ENCODE measurements at places on chromosomes 7 and 10. TPM values are rescaled to one million over a fixed set of nuclear protein-coding genes. Genes with fewer than 3 reads are reported as not detected.

TMEM236 gene
- total RNA-seq = 2.4 TPM

DNA sequence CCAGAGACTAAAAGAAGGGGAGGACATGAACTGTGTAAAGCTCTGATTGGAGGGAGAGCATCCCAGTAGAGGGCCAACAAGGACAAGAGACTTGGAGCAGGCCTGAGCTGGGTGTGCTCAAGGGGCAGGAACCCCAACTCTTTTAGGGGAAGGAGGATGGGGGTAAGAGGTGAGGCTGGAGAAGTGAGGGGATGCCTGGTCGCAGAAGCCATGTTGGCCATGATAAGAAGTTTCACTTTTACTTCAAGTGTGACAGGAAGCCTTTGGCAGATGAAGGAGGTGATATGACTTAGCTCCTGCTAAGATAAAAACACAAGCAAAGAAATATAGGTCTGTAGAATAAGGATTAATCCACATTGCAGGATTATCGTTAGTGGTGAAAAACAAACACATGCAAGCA is 208.3 kb downstream of the JAZF1 start:
- DNase-seq = no peak

- DNase-seq = peak; percentile 51
Observed at GRCh38 chr7:119175911-119176627, 951.6 kb downstream of the ANKRD7 start.

- no peak for DNase-seq
Observed at GRCh38 chr10:22655312-22655981, 58.9 kb downstream of the PIP4K2A start.

- no peak for DNase-seq
Observed at GRCh38 chr7:73774923-73775322, 4.9 kb upstream of the CLDN3 start.

TYW1B gene
- 2.4 TPM for total RNA-seq

DNA sequence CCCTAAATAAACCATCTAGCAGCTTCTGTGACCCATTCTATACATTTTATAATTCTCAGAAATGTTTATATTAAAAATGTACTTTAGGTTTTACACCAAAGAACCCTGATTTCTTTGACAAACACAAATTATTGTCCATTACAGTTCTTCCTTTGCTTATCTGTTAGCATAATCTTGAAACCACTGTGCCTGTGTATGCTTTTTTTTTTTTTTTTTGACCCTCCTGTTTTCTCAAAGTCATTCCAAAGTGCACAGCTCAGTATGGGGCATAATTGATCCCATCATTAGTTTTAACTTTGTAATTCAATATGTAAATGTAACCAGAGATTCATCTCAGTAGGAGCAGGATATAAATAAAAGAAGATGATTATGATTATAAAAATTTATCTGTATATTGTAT is 229.3 kb downstream of the DGKB start:
- no peak for DNase-seq

CALN1 gene
- total RNA-seq = not detected

ZCWPW1 gene
- 4.1 TPM for total RNA-seq

DNA sequence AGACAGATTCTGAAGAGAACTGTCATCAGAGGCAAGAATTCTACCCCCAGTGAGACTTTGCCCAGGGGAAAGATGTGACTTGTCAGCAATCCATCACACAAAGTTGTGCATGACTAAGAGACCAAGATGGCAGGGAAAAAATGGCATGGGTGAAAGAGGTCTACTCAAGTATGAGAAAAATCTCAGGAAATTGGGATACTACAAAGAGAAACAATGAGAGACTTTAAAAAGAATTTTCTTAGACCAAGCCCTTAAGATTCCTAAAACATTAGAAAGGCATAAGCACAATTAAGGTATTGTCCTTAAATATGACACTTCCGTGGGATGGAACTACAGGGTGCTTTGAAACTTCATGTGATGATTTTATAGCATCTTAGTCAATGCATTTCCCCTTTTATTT is 45.6 kb upstream of the PDE1C start:
- no peak for DNase-seq

DNA sequence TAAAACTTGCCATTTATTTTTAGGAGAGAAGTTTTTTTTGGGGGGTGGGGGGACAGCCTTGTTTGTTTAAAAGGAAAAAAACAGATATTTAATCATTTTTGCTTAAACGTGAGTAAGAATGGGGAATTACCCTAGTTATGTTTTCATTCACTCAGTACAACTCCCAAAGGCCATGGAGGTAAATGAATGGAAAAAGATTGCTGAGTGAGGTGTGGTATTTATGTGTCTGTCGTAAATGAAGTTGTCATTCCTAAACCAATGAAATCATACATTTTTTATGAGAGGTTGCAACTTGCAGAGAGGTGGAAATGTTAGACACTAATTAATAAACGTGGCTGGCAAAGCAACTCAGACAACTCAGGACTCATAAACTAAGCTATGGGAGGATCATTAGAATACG is 218.1 kb downstream of the CELF2 start:
- DNase-seq = no peak

DNA sequence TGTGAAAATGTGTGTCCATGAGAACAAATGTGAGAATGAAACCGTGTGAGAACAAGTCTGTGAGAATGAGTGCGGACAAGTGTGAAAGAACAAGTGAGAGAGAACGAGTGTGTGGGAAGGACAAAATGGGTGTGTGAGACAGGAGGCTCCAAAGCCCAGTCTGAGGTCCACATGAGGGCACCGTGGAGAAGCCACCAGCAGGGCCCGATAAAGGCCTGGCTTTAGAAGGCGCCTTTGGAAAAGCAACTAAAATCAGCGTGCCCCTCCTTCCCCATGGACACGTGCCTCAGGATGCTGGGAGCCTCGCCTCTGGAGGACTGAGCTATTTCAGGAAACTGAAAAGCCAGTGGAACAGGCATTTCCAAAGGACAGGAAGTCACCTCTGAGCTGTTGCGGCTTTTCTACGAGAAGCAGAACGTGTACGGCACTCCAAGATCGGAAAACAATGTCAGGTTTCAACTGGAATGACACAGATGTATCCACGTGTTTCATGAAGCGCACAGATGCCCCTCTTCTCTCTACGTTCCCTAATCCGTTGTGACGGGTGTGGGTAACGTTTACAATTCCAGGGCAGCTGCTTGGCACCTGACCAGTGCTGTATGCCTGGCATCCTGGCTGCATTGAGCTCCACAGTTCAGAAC is 46.4 kb downstream of the ESYT2 start:
- DNase-seq = peak; percentile 50

GLCCI1 gene
- total RNA-seq = 42.6 TPM

- DNase-seq = no peak
Observed at GRCh38 chr7:151415375-151416105, 5.7 kb upstream of the WDR86 start.

ABCB4 gene
- 0.16 TPM for total RNA-seq

GRCh38 chr7:103093429-103093828 is 18.5 kb downstream of the ARMC10 start:
- DNase-seq = no peak

DNA sequence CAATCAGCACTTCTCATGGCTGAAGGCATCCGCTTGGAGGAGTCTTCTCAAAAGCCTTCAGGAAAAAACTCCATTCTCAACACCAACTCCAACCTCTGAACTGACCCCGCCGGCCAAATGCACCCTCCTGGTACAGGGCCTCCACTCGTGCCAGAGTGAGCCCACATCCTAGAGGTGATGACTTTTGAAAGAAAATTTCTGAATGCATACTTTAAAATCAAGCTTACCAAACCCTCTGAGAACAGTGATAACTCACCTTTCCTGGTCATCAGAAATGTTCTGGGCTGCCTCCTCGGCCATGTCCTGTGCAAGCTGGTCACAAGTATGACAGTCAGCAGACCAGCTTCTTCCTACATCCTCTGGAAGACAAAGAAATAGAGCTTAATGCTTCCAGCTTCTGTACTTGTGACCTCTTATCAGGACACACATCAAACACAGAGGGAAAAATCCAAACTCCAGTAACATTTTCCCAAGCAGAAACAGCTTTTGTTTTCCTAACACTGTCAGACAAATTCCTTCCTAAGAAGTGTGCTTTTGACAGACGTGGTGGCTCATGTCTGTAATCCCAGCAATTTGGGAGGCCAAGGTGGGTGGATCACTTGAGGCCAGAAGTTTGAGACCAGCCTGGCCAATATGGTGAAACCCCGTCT is at the start of gene PKD1L1:
Gene PKD1L1 (minus strand): TSS at position 326 of the 650 bp plus-strand sequence. CDS start 26 bp downstream, at position 300.
- DNase-seq = no peak

- no peak for DNase-seq
Observed at GRCh38 chr10:91550021-91550420, 82.8 kb downstream of the PPP1R3C start.

SFTPA1 gene
- total RNA-seq = 11,086 TPM

TMEM196 gene
- total RNA-seq = not detected

NEBL gene
- 58.8 TPM for total RNA-seq

DNA sequence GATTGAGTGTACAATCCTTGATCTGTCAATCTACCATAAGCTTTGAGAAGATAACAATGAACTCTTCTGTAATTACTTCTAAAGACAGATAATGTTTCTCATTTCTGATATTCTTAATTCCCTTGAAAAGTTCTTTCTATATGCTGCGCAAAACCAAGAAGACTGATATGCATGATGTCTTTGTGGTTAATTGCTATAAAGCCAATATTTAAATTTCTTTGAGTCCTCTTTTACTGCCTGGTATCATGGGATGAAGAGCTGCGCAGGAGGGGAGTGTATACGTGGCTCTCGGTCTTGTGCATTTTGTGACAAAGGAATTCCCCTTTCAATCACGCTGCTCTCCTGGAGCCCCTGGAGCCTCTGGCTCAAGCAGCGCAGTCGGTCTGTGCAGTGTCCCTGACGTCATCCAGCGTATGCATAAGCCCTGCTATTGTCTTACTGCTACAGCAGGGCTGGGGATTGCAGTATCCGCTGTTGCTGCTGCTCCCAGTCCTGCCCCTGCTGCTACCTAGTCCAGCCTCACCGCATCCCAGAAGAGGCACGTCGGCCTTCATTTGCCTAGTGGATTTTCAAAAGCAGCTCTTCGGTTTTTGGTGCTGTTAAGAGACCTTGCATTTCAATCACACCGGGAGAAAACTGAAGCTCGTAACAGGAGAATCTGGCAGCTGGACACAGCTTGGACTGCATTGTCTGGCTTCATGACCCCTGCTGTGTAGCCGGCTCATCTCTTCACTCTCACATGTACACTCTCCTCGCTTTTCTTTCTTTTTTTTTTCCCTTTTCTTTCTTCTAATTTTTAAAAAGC is 66.7 kb downstream of the ST7 start:
- DNase-seq = peak; percentile 87

OR2A12 gene
- not detected for total RNA-seq

- DNase-seq = no peak
Observed at GRCh38 chr10:15609246-15609645, 110.5 kb downstream of the ITGA8 start.

UTF1 gene
- not detected for total RNA-seq

SLC18A3 gene
- not detected for total RNA-seq

DNA sequence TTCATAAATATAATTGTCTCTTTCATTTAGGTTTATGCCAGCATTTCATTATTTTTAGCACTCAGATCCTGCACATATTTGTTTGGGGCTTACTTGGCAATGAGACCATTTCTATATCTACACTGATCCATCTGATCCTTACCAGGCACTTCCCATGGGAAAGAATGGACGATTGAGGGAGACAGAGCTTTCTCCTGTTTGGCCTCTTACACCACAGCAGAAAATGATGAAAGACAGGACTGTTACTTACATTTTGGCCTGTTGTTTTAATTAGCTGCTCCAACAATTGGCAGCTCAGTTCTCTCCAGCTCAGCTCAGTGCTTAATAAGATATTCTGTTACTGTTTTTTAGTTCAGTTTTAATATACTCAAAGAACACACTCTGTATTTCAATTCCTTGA is 77.6 kb upstream of the RSU1 start:
- DNase-seq = no peak

DNA sequence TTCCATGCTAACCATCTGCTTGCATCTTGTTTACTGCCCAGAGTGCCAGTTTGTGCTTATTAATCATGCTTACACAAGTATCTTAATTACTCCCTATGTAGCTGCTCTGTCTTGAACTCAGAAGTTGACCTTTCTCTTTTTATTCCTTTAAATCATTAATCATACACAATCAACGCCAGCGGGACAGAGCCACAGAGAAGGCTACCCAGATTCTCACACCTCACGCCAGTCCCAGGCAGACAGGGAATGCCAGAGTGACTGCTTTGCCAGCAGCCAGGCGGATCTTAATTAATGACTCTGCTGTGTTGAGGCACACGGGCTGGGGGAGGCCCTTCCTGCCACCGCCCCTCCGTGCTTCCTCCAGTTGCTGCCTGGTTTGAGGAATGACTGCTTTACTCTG is 229.4 kb downstream of the LRMDA start:
- DNase-seq = no peak

SHTN1 gene
- 38.9 TPM for total RNA-seq

ABCB1 gene
- 2.2 TPM for total RNA-seq

OR13A1 gene
- total RNA-seq = not detected

SH2D4B gene
- total RNA-seq = 0.37 TPM

DNA sequence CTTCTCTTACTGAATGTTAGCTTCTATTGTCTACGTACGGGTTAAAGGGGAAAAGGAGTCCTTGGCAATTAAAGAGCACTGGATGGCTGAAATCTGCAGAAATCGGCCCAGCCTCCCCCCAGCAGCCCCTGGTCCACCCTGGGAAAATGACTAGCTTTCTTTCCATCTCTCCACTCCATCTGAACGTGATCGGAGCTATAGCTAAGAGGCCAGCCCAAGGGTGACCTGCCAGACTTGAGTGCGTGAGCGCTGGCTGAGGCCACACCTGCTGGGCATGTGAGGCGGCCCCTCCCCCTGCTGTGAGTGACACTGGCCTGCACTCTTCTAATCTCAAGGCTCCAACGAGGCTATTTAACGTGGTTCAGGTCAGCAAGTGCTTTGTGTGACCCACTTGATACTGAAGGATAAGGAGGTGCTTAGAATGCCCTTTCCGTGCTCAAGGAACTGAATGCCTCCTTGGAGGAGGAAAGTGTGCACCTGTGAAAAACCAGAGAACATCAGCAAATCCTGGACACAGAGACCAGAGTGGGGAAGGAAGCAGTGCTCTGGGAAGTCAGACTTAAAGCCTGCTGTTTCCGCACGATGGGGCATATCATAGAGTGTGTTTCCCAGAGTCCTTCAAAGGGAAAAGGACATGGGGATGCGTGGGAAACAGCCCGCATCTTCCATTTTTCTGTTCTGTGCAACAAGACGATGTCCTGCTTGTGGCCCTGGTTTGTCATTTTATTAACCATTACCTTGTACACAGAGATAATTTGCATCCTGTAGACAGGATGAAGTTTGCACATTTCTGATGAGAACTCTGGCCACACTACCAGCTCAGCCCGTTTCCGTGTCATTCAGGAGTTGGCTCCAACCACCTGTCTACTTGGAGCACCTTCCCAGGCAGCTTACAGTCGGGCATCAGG is 12.5 kb upstream of the MNX1 start:
- DNase-seq = no peak

PLEKHS1 gene
- total RNA-seq = 4.7 TPM

SRRM3 gene
- 0.94 TPM for total RNA-seq

DNA sequence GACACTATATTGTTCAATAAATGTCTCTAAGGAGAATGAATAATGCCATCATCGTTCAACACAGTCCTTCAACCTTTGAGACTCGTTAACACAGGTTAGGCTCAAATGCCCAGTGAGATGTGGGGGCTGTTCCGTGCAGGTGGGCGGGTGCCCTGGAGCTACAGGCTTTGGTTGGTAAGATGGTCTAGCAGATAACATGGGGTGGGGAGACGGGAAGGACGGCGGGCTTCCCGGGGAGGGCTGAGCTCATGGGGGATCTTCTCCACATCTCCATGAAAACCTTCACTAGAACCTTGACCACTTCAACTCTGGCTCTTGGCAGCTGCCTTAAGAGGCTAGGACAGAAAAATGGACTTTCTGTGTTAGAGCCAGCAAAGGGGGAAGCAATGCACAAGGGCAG is 134.1 kb upstream of the TCERG1L start:
- DNase-seq = no peak

ANXA8L1 gene
- total RNA-seq = 7.2 TPM
